Activated CD4-positive, alpha-beta T cell treated with anti-CD3 and anti-CD28 coated beads, Interleukin-2, amount 50 U/mL, for 1 hour (primary cell): ENCODE measurements at places on chromosomes 11 and 22.

DNA sequence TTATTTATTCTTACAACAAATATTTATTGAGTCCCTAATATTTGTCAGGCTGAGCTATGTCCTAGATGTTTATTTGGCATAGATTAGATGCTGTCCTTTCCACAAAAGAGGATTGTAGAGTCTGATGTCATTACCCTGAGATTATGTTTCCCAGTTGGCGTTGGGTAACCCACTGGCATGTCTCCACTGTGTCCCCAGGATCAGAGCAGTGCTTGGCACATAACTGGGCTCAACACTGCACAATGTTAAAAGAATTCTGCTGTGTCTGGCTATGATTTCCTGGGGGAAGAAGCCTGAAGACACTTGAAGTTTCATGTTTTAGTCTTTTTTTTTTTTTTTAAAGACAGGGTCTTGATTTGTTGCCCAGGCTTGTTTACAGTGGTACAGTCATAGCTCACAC is 4.0 kb downstream of the RCN1 start:
- no peak for DNase-seq

DNA sequence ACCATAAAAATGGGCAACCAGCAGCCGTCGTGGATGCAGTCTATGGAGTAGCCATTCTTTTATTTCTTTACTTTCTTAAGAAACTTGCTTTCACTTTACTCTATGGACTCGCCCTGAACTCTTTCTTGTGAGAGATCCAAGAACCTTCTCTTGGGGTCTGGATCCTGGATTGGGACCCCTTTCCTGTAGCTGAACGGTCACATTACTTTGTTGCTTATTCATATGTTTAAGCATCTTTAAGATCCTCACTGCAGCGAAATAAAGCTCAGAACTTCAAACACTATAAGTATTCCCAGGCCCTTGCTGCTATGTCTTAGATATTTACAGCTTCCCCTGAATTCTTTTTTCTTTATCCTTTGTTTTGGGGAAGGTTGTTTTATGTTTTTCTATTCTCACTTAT is 187.8 kb upstream of the DDI1 start:
- no peak for DNase-seq

- DNase-seq: peak; percentile 90
Measured at GRCh38 chr11:72821920-72822799, 7.9 kb downstream of the ATG16L2 start.

- DNase-seq: no peak
Measured at GRCh38 chr11:114147375-114148012, 88.0 kb downstream of the ZBTB16 start.

GRCh38 chr11:19253817-19254216 is 13.1 kb upstream of the E2F8 start:
- DNase-seq: no peak

- DNase-seq: no peak
Measured at GRCh38 chr22:49881856-49882255, 28.2 kb downstream of the ZBED4 start.

DNA sequence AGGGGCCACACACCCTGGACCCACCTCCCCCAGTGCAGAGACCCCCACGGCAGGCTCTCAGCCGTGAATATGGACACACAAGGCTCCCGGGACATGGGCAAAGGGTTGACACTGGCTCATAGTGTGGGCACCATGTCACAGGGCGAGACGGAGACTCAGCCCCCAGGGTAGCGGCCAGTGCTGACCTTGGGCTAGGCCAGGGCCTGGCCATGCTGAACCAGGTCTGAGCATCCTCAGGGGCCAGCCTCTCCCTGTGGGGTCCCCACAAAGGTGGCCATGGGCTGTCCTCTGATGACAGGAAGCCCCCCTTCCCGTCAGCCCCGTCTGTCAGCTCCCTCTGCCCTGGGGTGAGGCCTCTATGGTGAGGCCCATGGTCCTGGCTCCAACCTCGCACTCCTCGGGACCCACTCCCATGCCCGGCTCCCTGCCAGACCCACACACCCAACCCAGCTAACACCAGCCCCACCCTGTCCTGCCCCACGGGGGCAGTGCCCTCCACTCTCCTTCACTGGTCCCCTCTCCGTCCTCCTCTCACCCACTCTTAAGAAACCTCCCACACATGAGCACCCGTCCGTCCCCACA is 19.0 kb upstream of the PRODH start:
- DNase-seq: no peak

DNA sequence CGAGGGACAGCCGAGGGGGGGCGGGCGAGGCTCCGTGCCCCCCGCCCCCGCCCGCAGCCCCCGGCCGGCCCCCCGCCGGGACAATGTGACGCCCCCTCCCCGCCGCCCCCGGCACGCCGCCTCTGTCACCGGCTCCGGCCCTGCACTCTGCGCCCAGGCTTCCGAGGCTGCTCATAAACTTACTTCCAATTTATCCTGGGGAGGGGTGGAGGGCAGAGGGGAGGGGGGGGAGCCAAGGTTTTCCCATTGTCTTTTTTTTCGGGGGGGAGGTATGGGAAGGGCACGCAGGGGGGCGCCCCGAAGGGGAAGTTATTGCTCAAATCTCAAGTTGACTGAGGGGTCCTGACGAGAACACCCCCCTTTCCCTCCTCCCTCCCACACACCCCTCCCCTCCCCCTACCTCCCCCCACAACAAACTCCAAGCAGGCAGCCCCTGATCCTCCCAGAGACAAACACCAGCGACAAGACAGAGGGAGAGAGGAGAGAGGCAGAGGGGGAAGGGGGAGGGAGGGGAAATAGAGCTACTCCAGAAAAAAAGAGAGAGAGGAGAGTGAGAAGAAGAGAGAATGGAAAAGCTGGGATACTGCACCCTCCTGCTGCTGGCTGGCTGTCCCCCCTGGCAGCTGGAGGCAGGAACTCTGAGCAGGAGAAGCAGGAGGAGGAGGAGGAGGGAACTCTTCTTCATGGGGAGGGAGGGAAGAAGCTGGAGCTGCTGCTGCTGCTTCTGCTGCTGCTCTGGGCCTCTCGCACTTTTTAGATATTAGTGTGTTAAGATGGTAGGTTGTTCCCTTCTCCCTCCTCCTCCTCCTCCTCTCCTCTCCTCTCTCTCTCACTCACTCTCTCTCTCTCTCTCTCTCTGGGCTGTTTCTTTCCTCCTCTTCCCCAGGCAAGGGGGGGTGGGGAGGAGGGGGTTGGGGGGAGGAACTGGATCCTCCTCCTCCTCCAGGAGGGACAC is 631 bp downstream of the PHF21A start:
- peak; percentile 16 for DNase-seq

DNA sequence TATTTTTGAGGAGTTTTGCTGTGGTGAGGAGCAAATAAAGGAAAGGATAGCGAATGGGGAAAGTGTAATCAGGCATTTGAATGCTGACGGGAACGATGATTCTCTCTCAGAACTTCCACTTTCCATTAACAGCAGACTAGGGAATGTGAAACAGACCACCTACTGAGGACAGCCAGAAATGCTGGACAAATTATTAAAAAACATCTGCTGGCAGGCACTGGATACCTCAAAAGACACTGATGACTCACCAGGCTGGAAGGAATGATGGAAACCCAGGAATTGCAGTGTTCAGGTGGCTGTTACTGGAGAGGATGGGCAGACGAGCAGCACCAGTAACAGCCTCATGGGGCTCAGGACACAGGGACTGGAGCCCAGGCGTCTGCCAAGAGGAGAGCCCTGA is 33.4 kb downstream of the PLA2G6 start:
- DNase-seq: no peak

DNA sequence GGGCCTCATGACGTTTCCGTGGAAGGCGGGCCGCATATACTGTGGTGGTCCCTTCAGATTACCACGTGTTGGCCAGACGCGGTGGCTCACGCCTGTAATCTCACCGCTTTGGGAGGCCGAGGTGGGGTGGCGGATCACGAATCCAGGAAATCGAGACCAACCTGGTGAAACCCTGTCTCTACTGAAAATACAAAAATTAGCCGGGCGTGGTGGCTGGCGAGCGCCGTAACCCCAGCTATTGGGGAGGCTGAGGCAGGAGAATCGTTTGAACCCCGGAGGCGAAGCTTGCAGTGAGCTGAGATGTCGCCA is 853 bp upstream of the DENND6B start:
- DNase-seq: no peak

DNA sequence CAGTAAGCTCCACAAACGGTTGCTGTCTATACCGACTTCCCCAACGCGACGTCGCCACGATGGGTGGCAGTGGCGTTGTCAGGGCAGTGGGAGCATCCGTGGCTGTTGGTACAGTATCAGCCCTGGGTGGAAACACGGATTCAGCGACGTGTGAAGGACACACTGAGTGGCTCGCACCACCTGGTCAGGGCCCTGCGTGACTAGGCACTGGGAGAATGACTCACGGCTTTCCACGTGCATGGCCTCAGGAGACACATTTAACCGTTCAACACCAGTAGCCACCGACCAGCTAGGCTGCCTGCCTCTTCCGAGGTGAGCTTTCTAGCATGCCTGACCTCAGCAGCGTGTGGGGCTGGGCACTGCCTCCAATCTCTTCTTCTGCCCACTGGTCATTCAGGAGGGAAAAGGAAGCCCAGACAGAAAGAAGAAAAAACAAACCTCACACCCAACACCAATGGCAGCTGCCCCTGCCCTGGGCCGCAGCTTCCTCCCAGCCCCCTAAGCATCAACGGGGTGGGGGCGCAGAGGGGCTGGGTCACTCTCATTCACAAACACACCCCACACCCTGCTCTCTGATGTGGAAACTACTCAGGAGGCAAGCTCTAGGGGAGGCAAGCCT is 59.0 kb downstream of the MYH9 start:
- peak; percentile 27 for DNase-seq

GRCh38 chr11:7964873-7965272 is 374 bp downstream of the NLRP10 start:
- DNase-seq: no peak

DNA sequence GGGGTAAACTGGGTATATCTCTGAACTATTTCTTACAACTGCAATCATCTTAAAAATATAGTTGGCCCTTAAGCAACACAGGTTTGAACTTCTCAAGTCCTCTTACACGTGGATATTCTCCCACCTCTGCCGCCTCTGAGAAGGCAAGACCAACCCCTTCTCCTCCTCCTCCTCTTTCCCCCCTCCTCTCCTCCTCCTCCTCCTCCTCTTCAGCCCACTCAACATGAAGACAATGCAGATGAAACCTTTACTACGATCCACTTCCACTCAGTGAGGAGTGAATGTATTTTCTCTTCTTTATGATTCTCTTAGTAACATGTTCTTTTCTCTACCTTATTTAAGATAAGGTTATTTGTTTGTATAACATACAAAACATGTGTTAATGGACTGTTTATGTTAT is 20.0 kb downstream of the SHANK2 start:
- DNase-seq: no peak

GRCh38 chr11:113618360-113618759 is 87.7 kb downstream of the TMPRSS5 start:
- DNase-seq: no peak

DNA sequence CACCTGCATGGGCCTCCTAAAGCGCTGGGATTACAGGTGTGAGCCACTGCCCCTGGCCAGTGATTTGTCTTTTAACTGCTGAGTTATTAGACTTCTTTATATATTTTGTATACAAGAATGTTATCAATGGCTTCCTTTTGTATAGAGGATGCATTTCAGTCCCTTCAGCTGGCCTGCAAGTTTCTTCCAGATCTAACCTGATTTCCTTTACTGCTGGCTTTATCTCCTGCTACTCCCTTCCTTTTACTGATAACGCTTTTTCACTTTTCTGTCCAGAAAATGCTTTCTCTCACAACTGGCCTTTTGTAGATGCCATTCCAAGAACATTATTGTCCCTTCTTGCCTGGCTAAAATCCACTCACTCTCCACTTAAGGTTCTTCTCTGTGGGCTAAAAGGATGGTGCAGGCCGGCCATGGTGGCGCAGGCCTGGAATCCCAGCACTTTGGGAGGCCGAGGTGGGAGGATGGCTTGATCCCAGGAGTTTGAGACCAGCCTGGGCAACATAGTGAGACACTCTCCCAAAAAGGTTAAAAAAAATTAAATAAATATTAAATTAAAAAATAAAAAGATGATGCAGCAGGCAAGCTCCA is 118.1 kb downstream of the NECTIN1 start:
- no peak for DNase-seq

- no peak for DNase-seq
Measured at GRCh38 chr11:120030411-120030810, 107.5 kb downstream of the TRIM29 start.
